ENCODE measurements at places on chromosomes 2 and 18.

DNA sequence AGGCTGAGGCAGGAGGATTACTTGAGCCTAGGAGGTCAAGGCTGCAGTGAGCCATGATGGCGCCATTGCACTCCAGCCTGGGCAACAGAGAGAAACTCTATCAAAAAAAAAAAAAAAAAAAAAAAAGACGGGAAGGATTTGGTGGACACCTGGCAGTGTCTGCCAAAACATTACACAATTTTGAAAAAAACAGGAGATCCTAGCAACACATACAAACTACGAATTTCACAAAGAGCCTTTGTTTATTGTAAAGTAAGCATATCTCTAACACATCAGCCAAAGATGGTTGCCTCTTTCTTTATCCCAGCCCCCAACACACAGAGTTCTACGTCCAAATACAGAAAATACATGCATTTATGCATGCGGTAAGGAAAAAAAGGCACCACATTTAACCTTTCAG is 7.6 kb downstream of the GPR45 start:
- DNase-seq: no peak

DNA sequence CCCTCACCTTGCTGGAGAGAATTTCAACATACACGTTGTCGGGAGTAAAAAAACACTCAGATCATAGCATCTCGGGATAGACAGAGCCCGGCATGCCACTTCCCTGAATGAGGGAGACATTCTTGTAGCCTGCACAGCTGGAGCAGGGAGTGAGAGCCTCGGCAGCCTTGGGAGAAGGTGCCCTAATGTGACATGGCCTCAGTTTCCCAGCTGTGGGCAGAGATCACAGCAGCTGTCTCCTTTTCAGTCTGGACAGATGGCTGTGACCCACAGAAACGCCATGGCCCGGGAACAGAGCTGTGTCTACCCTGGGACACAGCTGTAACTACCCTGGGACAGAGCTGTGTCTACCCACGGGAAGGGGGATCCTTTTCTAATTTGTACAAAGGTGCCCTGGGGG is 55.9 kb downstream of the HS1BP3 start:
- DNase-seq: no peak

GRCh38 chr2:72325592-72326422 is 178.1 kb upstream of the CYP26B1 start:
- DNase-seq: no peak

GRCh38 chr2:37590119-37590571 is 81.3 kb downstream of the CDC42EP3 start:
- no peak for DNase-seq

- no peak for DNase-seq
Measured at GRCh38 chr18:56307354-56308170, 330.8 kb downstream of the TXNL1 start.

DNA sequence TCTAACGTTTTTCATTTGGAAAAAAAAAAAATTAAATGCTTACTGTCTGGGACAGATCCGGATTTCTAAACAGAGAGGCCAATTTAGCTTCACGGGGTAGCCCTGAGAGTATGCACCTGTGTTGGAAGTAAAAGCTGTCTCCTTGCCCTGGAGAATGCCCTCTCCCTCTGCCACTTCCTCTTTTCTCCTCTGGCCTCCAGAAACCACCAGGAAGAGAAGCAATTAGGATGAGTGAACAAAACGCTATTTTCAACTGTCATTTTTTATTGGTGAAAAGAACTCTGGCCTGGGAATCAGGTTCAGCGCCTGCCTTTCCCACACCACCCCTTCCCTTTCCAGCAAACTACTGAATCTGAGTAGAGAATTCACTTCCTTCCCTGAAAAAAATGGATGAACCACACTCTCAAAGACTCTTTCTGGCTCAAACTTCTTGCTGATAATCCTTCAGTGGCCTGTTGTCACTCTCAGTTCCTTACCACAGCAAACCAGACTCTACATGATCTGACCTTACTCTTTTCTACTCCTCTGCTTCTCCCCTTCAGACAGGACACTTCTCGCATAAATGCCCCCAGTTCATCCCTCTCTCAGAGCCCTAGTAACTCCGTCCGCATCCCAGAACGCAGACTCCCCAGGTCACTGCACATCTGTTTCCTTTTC is 29.8 kb downstream of the KLF7 start:
- no peak for DNase-seq

GRCh38 chr2:57891086-57891712 is 155.4 kb upstream of the VRK2 start:
- no peak for DNase-seq

DNA sequence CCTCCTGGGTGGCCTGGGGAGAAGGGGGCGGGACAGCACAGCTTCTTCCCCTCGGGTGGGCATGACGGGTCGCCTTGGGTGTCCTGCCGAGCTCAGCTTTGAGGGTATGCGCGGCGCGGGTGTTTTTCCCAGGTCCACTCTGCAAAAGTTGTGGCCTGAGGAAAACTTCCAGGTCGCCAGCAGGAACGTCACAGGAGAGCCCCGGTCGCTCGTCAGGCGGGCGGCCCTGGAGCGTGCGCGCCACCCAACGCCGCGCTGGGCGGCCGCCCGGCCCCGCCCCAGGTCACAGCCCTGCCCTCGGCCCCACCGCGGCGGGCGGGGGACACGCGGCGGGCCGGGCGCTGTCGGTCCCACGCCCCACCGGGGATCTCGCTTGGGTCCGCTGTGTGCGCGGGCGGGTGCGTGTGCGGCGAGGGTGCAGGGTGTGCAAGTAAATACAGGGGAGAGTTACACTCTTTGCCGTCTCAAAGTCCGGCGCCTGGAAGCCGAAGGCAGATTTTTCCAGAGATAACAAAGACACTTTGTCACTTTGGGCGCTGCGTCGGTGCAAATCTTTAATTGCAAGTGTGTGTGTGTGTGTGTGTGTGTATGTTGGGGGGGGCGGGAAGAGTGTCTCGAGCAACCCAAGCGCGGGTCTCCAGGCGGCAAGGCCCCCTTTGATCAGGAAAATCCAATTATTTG is 616 bp upstream of the SP5 start:
- no peak for DNase-seq

DNA sequence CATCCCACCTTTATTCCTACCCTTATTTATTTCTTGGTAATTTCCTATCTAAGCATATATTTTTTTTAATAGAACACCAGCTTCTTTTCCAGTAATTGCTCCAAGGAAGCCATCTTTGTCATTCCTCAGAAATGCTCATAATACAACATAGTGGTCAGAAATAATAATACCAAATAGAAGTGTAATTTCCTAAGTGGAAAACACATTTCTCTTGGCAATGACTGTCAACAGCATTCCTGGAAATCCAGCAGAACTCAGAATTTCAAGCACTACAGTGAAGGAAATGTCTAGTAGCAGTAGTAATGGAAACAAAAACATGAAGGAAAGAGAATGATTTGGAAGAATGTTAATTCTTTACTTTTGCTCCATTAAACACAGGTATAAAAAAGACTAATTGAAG is 56.6 kb downstream of the GDF7 start:
- no peak for DNase-seq

- no peak for DNase-seq
Measured at GRCh38 chr2:238069021-238069709, 8.4 kb downstream of the SCLY start.

GRCh38 chr2:12433626-12433990 is 283.1 kb upstream of the TRIB2 start:
- DNase-seq: no peak

Measured in activated CD4-positive, alpha-beta T cell treated with anti-CD3 and anti-CD28 coated beads for 24 hours (primary cell).